A549 treated with ZK216348 at 1 μM for 4 hours (cell line): ENCODE measurements at places on chromosomes 13 and 19. TPM values are rescaled to one million over a fixed set of nuclear protein-coding genes. Genes with fewer than 3 reads are reported as not detected.

Gene SBK2
- total RNA-seq = 0.61 to 2.5 TPM (median 2.0 TPM) in 5 replicates

Gene DZIP1
- 9.0 to 18.8 TPM (median 14.1 TPM) in 5 replicates for total RNA-seq

Gene ZSCAN4
- total RNA-seq = not detected in 5 replicates

Gene ARHGEF18
- total RNA-seq = 39.4 to 76.3 TPM (median 65.4 TPM) in 5 replicates

Gene FPR3
- not detected in 5 replicates for total RNA-seq

Gene CEACAM1
- 1.3 to 2.4 TPM (median 2.3 TPM) in 5 replicates for total RNA-seq

Gene GRIN3B
- total RNA-seq = 0.88 to 4.3 TPM (median 3.3 TPM) in 5 replicates

Gene ONECUT3
- total RNA-seq = not detected in 5 replicates

Gene PTH2
- total RNA-seq = not detected in 5 replicates

Gene PEAK3
- 0.07 TPM in 1 of 5 replicates, not detected in the others for total RNA-seq

Gene XAB2
- total RNA-seq = 15.8 to 27.9 TPM (median 26.8 TPM) in 5 replicates

Gene KLK7
- not detected in 5 replicates for total RNA-seq

Gene URAD
- total RNA-seq = not detected in 5 replicates

Gene ZNF763
- total RNA-seq = not detected in 5 replicates

Gene CNN2
- total RNA-seq = 58.7 to 77.1 TPM (median 66.0 TPM) in 5 replicates

Gene CYSLTR2
- total RNA-seq = not detected in 5 replicates

Gene ASF1B
- total RNA-seq = 24.7 to 33.8 TPM (median 33.5 TPM) in 5 replicates

Gene DGKH
- 2.9 to 6.6 TPM (median 5.0 TPM) in 5 replicates for total RNA-seq

Gene ZIM2
- total RNA-seq = not detected in 5 replicates

Gene ELAVL1
- 60.2 to 70.8 TPM (median 66.7 TPM) in 5 replicates for total RNA-seq

Gene TJP3
- 0.22 to 1.1 TPM (median 0.81 TPM) in 5 replicates for total RNA-seq

Gene ZNF878
- total RNA-seq = not detected in 5 replicates

Gene PPP1R13L
- total RNA-seq = 28.2 to 49.5 TPM (median 33.1 TPM) in 5 replicates

Gene PGLYRP1
- total RNA-seq = not detected in 5 replicates

Gene ZNF93
- total RNA-seq = not detected in 5 replicates

Gene CYP4F8
- not detected in 5 replicates for total RNA-seq

Gene ZNF14
- 1.6 to 2.1 TPM (median 1.9 TPM) in 5 replicates for total RNA-seq

Gene STOML3
- not detected in 5 replicates for total RNA-seq

Gene GSX1
- total RNA-seq = not detected in 5 replicates

Gene TPTE2
- total RNA-seq = not detected in 5 replicates

Gene MYH14
- total RNA-seq = 4.0 to 7.5 TPM (median 6.7 TPM) in 5 replicates

Gene LGALS13
- total RNA-seq = not detected in 5 replicates

Gene C1QTNF9
- not detected in 5 replicates for total RNA-seq

Gene ZNF829
- 0.42 to 0.52 TPM (median 0.45 TPM) in 5 replicates for total RNA-seq

Gene KLK15
- total RNA-seq = not detected in 5 replicates

Gene ZNF285
- total RNA-seq = 2.1 to 2.7 TPM (median 2.4 TPM) in 5 replicates

Gene ZNF492
- not detected in 5 replicates for total RNA-seq

Gene NTN5
- 0.12 to 0.33 TPM (median 0.24 TPM) in 5 replicates for total RNA-seq

Gene ZNF724
- 0.26 to 1.2 TPM (median 0.67 TPM) in 5 replicates for total RNA-seq

Gene KLF1
- total RNA-seq = not detected in 5 replicates

Gene AP3D1
- total RNA-seq = 43.3 to 77.0 TPM (median 72.5 TPM) in 5 replicates

Gene GGN
- 0.13 to 0.83 TPM (median 0.40 TPM) in 5 replicates for total RNA-seq

Gene TMEM190
- 1.2 to 2.3 TPM (median 1.3 TPM) in 5 replicates for total RNA-seq

Gene ZNF558
- total RNA-seq = 5.0 to 8.2 TPM (median 7.7 TPM) in 5 replicates

Gene MED26
- total RNA-seq = 4.2 to 5.9 TPM (median 5.5 TPM) in 5 replicates

Gene WASF3
- 0.05 to 0.31 TPM (median 0.12 TPM) in 5 replicates for total RNA-seq

Gene FXYD3
- 0.32 to 0.58 TPM (median 0.34 TPM) in 3 of 5 replicates, not detected in the others for total RNA-seq

Gene ZNF808
- 0.04 to 0.21 TPM (median 0.09 TPM) in 3 of 5 replicates, not detected in the others for total RNA-seq

Gene ZFP30
- total RNA-seq = 6.3 to 9.3 TPM (median 8.0 TPM) in 5 replicates

Gene SULT2A1
- total RNA-seq = not detected in 5 replicates

Gene LRP3
- 23.8 to 65.5 TPM (median 52.9 TPM) in 5 replicates for total RNA-seq

Gene DHDH
- 1.0 to 2.3 TPM (median 1.9 TPM) in 5 replicates for total RNA-seq

Gene SIGLEC12
- total RNA-seq = not detected in 5 replicates

Gene TSHZ3
- total RNA-seq = 1.8 to 3.5 TPM (median 3.0 TPM) in 5 replicates

Gene CHAF1A
- 19.7 to 27.3 TPM (median 24.6 TPM) in 5 replicates for total RNA-seq

Gene LILRA1
- not detected in 5 replicates for total RNA-seq

Gene CEACAM16
- total RNA-seq = 0.08 to 0.19 TPM (median 0.16 TPM) in 3 of 5 replicates, not detected in the others
